ENCODE measurements at places on chromosomes 1 and 21.
A peak's percentile ranks its signal among the peaks of the same experiment; 100 is the strongest.

- DNase-seq = no peak
Observed at GRCh38 chr1:71193153-71193552, 112.3 kb upstream of the ZRANB2 start.

DNA sequence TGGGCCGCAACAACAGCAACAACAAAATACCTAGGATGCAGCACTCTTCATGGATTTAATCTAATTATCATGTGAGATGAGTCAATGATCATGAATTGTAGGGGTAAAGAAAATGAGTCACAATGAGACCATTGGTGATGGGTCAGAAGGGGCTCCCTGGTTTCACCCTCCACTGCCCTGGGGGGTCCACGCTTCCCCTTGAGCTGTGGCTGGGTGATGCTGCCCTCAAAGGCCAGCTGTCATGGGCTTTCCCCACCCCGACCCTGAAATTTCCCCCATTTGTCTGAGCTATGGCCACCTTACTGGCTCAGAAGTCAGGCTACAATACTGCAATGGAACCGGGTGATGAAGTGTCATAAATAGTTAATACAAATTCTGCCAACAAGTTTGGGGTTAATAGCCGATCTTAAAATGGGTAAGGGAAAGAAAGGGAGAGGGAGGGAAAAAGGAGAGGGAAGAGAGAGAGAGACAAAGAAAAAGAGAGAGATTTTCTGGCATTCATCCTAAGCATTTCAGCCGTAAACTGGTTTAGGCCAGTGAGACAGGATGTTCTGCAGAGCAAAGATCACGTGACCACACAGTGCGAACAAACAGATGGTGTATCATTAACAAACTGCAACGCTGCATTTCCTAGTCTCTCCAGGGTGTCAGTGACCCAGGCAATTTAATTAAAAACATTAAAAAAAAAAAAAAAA, 143.4 kb upstream of the ERRFI1 start:
- peak; percentile 68 for DNase-seq

DNA sequence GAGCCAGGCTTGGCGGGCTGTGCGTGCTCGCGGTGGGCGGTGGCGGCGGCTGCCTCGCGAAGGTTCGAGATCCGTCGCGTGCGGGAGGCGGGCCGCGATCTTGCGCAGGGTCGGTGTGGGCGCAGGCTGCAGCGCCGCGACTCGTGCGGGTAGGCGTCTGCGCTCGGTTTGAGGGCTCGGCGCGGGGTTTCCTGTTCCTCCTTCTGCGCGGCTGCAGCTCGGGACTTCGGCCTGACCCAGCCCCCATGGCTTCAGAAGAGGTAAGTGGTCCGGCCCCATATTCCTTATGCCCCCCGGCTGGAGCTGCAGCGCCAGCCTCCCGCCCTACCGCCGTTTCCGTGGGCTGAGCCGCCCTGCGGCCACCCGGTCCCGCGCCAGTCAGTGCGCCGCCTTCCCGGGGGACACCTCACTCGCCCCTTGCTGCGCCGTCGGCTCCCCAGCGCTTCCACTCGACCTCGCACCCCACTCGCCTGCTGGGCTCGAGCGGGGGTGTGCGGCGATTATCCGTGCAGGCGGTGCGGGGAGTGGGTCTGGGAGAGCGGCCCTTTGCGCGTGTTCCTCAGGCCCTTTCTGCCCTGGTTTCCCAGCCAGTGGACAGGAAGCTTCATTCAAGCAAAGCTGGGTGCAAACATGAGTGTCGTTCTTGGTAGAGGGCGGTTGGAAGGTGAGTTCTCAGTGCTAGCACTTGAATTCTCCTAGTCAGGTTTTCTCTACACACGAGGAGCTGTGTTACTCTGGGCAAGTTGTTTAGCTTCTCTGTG, at the start of gene CACYBP:
CACYBP (plus strand) TSS at position 12 of the 761 bp plus-strand sequence; CDS start at position 246, 234 bp downstream.
- DNase-seq = no peak

- no peak for DNase-seq
Observed at GRCh38 chr1:61070054-61070453, 12.3 kb upstream of the NFIA start.

DNA sequence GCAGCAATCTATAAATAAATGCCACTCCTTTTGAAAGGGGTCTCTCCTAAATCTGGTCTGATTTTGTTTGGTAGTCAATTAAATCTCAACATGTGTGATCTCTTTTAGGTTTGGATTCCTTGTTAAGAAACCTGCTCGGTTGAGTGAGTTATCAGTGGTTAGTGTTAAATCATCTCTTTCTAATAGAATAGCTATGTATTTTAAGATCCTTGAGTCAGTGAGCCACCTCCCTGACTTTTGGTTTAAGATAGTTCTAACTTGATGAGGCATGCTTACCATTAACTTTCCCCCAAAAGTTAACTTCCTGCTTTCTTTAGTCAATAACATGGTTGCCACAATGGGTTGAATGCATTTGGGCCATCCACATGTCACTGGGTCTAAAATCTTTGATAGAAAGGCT, 93.1 kb upstream of the OLFM3 start:
- DNase-seq = no peak

- no peak for DNase-seq
Observed at GRCh38 chr1:112373806-112374205, 22.2 kb upstream of the CTTNBP2NL start.

DNA sequence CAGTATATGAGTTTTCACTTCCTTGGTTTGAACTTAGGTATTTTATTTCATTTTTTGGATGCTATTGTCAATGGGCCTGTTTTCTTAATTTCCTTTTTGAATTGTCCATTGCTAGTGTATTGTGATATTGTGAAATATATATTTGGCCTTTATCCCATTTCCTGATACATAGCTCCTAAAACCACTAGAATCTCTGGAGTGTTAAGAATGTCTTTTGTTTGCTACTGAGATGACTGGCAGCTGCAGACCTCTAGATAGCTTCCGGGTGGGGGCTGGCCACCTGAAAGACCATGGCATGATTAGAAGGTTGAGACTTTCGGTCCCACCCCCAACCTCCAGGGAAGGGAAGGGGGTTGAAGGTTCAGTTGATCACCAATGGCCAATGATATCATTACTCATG, 245.4 kb downstream of the KCNJ6 start:
- no peak for DNase-seq

DNA sequence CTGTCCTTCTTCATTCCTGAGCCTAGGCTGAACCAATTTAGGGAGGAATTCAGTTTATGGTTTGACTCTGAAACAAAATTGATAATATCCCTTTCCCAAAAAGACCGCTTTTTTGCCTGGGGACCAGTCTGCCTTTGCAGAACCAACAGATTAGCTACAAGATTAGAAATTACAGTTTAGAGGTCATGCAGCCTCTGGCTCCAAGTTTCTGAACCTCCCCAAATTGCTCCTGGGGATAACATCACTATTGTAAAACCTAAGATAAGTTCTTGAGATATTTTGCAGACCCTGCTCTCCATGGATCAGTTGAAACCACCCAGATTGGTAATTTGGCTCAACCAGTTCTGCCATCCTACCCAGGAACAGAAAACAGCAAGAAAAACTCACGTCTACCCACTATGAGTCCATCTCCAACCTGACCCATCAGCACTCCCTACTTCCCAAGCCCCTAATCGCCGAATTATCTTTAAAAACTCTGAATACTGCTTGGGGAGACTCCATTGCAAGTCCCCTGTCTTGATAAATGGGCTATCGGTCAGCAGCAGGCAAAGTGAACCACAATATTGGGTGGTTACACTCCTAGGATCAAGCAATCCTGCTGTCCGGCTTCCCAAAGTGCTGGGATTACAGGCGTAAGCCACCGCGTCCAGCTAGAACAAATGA, 605 bp upstream of the RABGGTB start:
- no peak for DNase-seq

DNA sequence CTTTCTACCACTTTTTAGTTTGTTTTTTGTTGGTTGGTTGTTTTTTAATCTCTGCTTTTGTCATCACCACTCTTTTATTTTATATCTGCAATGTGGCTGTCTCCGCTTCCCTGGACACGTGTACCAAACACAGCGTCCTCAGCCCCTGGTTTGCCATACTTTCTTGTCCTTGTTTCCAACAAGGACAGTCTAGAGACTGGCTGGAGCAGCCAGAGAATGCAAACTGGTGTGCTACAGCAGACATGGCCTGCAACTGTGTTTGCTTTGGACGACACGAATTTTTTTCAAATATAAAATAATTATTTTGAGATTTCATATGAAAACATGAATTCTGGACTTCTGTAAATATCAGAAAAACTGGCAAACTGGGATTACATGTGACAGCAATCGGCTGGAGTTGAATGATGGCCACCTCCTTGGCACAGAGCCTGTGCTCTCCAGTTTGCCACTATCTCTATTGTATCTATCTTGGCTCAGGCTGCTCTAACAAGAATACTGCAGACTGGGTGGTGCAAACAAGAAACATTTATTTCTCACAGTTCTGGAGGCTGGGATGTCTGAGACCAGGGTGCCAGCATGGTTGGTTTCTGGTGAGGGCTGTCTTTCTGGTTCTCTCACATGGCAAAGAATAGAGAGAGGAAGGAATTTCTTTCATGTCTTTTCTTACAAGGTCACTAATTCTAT, 34.6 kb upstream of the POU2F1 start:
- no peak for DNase-seq

DNA sequence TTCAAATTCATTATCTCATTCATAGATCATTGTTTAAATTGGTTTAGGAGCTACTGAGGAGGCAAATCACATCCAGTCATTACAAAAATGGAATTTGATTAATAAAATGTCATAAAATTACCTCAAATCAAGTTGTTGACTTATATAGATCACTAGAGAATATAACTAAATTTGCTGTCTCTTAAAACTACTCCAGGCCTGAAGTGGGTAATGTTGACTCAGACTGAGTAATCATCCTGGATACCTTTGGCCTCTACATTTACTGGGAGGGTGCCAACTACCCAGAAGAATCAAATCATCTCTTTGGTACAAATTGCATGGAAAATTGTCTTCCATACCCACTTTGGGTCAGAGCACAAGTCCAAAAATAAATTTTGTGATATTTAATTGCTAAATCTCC, 191.2 kb upstream of the GREM2 start:
- no peak for DNase-seq

DNA sequence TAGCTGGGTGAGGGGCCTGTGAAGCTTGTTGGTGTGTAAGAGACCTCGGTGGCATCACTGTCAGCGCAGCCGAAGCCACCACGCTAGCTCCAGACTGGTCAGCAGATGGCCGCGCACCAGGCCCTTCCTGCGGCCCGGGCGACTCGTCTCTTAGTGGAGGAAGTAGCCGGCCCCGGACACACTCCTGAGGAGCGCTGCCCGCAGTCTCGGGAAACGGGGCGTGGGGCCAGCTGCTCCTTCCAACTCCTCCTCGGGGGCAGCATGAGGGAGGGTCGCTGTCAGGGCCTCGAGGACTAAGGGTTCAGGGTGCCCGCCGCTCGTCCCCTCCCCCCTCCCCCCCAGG, 20.4 kb downstream of the H3-3A start:
- no peak for DNase-seq

GRCh38 chr1:183021405-183022201, 1.6 kb upstream of the LAMC1 start:
- no peak for DNase-seq

GRCh38 chr1:93698329-93699048, 16.9 kb upstream of the BCAR3 start:
- DNase-seq = no peak

- DNase-seq = no peak
Observed at GRCh38 chr1:28112388-28113241, 24.2 kb upstream of the EYA3 start.

- DNase-seq = no peak
Observed at GRCh38 chr1:2854151-2854550, 52.7 kb upstream of the TTC34 start.

DNA sequence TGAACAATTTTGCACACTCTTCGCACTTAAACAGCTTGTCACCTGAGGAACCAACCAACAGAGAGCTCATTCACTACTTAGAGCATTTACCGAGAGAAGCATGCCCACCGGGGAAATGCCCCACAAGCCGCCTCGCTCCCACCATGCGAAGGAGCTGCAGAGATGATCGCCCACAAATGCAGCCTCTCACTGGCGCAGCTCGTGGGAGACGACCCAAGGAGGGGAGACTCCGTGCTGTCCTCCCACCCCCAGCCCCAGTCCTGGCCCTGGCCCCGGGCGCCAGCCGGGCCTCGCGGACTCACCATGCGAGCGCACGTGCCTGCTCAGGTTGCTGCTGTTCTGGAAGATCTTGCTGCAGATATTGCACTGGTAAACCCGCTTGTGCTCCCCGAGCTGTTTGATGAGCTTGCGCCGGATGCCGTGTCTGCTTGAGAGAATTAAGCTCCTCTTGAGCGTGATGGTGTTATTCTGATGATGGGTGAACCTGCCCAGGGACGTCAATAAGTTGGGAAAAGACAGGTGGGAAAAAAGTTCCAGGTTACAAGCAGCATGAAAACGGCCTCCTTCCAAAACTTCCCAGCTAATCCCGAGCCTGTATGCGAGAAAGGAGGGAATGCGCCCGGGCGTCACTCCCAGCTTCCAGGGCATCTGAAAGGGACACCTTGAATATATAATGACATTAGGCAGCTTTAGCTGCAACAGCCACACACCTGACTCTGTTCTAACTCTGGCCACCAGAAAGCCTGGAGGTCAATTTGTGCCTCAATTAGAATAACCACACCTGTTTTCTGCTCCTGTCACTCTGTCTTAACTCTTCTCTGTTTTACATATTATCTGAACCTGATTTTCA, 42.8 kb downstream of the PRDM15 start:
- no peak for DNase-seq

- DNase-seq = no peak
Observed at GRCh38 chr1:228020686-228021354, 14.0 kb downstream of the WNT3A start.

DNA sequence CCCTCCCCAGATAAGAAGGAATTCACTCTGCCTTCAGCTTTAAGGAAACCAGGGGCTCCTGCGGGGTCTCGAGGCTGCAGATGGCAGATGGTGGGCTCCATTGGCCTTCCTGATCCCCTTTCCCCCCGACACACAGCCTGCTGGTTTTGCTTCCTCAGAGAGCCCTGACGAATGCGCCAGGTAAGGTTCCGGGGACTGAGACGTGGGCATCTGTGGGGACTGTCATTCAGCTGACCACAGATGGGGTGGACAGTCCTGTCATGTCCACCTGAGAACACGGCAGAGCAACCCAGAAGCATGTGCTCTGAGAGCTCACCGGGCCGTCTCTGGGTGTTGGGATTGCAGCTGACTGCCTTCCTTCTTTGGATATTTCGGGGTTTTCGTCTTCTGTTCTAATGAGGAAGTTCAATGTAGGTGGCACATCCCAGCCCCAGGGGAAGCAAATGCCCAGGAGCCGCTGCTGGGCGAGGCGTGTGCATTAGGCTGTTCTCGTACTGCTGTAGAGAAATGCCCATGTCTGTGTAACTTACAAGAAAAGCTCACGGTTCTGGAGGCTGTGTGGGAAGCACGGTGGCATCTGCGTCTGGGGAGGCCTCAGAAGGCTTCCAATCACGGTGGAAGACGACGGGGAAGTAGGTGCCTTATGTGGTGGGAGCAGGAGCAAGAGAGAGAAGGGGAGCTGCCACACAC, 22.6 kb upstream of the TTC34 start:
- DNase-seq = no peak
